ENCODE measurements at places on chromosomes 7 and 10.

DNA sequence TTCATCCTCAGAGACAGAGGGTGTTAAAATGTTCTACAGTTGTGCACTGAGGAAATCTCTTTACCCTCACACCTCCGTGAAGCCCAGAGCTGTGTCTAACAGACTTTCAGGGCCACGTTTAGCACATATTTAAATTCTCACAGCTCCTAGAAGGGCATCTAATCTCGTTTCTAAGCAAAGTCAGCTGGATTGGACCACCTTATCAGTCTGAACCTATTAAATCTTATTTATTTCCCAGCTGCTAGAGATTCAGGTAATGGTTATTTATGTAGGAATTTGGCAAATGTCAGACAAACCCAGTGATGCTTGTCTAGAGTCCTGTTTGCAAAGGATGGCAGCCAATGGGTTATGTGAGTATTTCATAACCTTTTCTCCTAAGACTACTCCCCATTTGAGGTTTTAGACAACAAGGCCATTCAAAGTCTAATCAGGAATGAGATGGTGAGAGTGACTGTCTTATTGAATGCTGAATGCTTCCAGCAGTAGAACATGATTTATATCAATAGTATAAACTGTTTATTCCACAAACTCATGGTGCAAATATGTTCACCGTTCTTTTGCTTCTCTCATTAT is 54.8 kb upstream of the EXOC4 start:
- no peak for DNase-seq

DNA sequence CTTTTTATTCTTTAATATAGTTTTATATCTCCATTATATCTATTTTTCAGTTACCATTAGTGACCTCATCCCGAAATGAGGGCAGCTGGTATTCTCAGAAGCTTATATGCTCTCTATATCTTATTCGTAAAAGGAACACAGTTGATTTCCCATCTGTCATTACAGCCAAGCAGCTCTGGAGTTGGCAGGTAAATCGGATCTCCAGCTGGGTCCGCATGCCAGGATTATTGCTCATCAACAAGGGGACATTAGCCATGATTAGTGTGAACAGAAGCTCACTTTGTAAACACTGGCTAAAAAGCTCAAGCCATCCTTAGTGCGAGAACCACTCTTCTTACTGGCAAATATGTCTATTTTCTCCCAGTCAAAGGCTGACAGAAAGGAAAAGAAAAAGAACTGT is 180.3 kb downstream of the NPSR1 start:
- DNase-seq = no peak

GRCh38 chr10:127899766-127900387 is 7.0 kb upstream of the PTPRE start:
- DNase-seq = no peak

- DNase-seq = no peak
Measured at GRCh38 chr10:44967616-44968015, 8.0 kb downstream of the RASSF4 start.

- DNase-seq = no peak
Measured at GRCh38 chr7:29806995-29807841, 910 bp downstream of the WIPF3 start.

DNA sequence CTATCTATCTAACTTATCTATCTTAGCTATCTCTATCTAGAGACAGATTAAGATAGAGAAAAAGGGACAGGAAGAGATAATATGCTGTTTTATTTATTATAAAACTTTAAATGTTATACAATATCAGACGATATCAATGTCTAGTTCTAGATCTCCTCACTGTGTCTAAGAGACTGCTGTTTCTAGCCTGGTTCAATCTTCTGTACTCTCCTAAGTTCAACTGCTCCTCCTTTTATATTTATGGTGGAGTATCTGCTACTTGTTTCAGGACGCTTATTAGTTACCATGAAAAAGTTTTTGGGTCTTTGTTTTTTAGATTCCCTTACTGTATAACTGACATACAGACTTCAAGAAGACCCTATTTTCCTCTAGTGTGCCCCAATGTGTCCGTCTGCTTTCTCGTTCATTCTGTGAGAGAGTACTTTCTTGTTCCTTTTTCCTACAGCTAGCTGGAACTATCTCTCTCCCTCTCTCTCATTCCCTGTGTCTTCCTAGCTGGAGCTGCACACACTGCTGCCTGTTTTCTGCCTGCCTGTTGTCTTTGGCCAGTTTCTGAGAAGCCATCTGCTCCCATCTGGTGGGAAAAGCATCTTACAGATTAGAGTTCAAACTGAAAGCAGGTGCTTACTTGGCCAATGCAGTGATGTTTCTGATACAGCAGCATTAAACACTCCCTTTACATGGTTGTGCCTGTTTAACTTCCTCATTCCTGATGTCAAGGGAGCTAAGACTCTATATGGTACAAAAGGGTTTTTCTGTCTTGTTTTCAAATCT is 49.4 kb upstream of the ARL4A start:
- no peak for DNase-seq

GRCh38 chr10:19817231-19817933 is 1.1 kb downstream of the PLXDC2 start:
- DNase-seq = no peak

- DNase-seq = peak; percentile 94
Measured at GRCh38 chr7:36227223-36227622, 74.2 kb downstream of the EEPD1 start.

GRCh38 chr7:6385909-6386560 is 61.7 kb downstream of the DAGLB start:
- no peak for DNase-seq

DNA sequence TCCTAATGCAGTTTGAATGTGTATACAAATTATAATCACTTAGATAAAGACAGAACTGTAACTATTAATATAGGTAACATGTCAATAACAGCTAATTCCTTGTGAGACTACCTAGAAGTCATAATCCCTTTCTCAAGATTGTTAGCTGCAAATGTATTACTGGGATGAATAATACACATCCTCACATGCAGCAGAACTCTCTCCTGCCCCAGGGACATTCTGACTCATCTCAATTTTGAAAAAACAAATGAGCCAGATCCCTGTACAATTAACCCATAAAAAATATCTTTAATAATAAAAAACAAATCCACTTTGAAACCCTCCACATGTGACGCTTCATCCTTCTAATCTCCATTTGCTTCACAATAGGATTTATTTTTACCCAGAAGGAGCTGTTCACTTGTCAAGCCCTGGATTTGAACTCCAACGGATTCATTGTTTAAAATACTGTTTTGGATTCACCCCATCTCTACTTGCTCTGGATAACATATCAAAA is 428.4 kb upstream of the TEX47 start:
- peak; percentile 31 for DNase-seq

DNA sequence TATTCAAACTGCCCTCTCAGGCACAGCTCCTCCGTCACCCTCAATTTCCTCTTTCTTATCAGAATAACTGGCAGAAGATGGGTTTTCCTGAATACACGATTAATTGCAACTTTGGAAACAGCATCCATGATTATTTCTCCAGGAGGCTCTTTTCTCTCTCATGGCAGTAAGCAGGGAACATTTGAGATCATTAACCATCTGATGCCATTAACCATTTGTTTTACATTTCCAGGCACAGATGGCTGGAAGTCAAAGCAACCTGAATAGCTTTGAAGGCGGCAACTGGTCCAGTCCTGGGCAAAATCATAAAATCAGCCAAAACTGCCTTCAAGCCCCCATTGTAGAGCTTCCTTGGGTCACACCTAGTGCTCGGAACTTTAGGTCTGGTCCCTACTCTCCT is 289.5 kb upstream of the AOAH start:
- no peak for DNase-seq

GRCh38 chr10:21135023-21135931 is 238.2 kb upstream of the NEBL start:
- no peak for DNase-seq

- DNase-seq = no peak
Measured at GRCh38 chr10:100986623-100986951, 710 bp downstream of the MRPL43 start.

DNA sequence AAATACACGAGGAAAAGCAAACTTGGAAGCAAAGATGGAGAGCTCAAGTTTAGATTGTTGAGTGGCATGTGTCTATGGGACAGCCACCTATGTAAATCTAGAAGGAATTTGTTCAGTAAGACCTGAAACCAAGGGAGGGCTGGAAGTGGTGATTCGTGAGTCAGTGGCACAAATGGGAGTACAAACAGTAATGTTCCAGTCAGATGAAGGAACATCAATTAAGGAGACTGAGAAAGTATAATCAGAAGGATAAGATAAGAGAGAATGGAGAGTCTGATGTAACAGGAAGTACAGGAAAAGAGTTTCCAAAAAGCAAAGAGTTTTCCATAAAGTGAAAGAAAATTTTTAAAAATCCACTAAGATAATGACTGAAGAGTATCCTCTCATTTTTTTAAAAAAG is 544.2 kb downstream of the KIF20B start:
- DNase-seq = no peak

- DNase-seq = no peak
Measured at GRCh38 chr10:128884496-128885072, 582.5 kb upstream of the MGMT start.

- DNase-seq = no peak
Measured at GRCh38 chr7:86953653-86954336, 105.7 kb downstream of the ELAPOR2 start.

- DNase-seq = no peak
Measured at GRCh38 chr10:23155169-23155568, 36.9 kb upstream of the PTF1A start.

DNA sequence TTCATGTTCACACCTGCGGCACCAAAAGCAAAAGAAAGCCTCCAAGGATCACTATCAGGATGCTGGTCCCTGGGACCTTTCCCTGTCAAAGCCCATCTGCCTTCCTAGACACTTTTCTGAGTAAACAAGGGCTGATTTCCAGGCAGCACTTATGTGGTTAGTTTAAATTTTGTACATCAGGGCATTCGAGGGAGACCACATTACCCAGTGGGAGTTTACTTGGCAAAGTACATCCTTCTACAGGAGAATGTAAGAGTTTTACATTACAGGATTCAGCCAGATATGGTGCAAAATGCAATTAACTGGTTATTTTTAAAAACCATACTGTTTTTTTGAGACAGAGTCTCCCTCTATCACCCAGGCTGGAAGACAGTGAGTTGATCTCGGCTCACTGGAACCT is 132.1 kb downstream of the CSTF2T start:
- peak; percentile 31 for DNase-seq

- no peak for DNase-seq
Measured at GRCh38 chr10:74000892-74001669, 3.2 kb downstream of the VCL start.
